T-helper 17 cell (primary cell): ENCODE measurements at places on chromosomes 11 and 22.
A peak's percentile ranks its signal among the peaks of the same experiment; 100 is the strongest.

DNA sequence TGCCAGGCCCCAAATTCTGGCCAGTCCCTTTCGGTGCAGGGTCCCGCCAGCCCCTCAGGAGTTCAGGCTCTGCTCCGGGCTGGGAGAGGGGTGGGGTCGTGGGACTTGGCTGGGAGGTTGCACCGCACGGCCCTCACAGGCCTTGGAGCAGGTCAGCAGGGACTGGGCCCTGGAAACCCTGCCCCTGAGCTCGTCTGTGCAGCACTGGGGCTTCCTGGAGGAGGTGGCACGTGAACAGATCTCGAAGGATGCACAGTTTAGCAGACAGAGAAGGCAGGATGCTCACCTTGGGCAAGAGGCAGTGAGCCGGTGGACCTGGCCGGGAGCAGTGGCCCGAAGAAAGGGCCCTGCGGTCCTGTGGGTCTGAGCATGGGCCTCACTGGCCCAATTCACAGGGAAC, 70.0 kb downstream of the WNT7B start:
- DNase-seq, result no peak

GRCh38 chr11:1924181-1924580, 4.7 kb downstream of the TNNT3 start:
- no peak for DNase-seq

DNA sequence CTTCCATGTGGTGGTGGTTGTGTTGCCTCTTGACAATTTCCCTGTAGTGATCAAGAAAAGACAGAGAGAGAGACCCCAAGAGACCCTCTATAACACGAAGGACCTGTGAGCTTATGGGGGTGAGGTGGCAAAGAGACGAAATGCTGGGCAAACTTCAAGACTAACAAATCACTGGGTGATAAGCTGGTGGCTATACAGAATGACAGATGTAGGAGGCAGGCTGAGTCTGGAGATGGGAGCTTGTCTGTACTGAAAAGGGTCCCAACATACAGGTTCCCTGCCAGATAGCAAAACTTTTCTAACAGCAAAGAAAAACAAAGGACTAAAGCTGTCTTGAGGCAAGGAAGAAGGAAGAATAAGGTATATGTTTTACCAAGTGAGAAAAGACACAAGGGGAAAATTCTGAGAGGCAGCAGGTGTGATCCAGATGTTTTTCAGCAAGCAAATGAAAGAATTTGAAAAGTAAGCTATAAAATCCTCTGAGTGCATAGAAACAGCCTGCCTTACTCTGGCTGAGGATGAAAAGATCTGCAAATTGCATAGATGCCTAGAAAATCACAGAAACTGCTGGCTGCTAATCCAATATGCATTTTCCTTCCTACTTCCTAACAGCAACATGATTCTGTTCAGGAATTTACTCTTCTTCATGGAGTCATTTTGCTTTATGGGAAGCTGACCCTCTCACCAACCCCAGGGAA, 21.9 kb upstream of the LYVE1 start:
- DNase-seq, result no peak

GRCh38 chr22:36808721-36809344, 8.0 kb downstream of the PVALB start:
- DNase-seq, result no peak

- no peak for DNase-seq
Measured at GRCh38 chr11:123251657-123252344, 56.8 kb upstream of the CLMP start.

- DNase-seq, result no peak
Measured at GRCh38 chr11:83666149-83666548, 380.0 kb upstream of the CCDC90B start.

DNA sequence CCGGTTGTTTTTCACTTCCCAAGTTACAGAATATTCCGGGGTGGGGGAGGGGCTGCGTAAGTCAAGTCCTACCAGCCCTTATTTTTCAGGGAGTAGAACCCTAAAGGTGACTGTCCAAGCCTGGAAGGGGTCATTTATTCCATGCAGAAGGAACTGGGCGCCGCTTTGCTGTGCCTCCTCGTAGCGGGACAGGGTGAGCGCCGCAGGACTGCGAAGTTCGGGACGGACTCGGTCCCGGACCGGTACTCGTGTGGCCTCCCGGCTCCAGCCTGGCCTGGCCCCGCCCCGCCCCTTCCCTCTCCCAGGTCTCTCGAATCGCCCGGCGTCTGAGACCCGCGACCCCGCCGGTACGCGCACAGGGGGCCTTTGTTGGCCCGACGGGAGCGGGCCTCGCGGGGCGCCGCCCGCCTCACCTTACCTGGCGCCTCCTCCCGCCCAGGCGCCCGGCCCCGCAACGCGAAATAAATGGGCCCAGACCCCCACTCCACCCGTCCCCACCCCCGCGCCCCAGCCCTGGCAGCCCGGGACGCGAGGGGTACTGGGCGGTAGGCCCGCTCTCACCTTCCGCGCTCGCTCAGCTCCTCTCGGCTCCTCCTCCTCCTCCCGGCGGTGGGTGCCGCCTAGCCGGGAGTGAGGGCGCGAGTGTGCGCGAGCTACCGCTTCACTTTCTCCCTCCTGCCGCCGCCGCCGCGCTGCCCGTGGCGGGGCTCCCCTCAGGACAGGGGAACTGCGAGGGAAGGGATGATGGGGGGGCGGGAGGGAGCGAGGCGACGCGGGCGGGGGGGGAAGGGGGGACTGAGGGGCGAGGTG, 698 bp downstream of the PAK1 start:
- peak; percentile 36 for DNase-seq
